ENCODE measurements at places on chromosomes 13 and 19.

- no peak for DNase-seq
These were observed 325.0 kb downstream of the DNAJC15 start for GRCh38 chr13:43348397-43348796.

DNA sequence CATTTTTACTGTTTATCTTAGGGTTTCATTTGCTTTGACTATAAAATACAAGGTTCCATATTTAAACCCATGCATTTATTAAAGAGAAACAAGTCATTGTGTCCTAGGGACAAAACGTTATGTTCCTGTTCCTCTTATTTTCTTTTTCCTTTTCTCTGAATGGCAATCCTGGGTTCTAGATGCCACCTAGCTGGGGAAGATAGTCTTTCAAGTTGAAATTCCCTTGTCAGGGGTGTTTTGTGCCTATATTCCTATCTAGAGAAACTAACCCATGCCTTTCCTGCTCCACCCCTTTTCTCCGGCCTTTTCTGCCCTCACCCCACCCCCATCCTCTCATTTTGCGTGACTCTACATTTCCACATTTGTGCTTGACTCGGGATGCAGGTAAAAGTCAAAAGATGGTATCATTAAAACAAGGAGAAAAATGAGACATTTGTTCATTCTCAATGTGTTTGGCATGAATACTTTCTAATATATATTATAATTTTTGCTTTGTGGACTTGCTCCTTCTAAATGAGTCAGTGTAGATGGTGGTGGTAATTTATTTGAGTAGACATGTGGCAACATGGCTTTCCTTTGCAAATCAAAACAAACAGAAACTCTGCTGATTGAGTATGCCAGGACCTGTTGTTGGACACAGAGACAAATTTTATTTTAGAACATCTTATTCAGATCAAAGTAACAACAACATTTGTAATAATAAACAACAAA is 26.8 kb upstream of the STARD13 start:
- no peak for DNase-seq

- no peak for DNase-seq
These were observed 82.0 kb upstream of the SHISA2 start for GRCh38 chr13:26133851-26134250.

- DNase-seq = no peak
These were observed 66.6 kb downstream of the GGACT start for GRCh38 chr13:100521851-100522617.

DNA sequence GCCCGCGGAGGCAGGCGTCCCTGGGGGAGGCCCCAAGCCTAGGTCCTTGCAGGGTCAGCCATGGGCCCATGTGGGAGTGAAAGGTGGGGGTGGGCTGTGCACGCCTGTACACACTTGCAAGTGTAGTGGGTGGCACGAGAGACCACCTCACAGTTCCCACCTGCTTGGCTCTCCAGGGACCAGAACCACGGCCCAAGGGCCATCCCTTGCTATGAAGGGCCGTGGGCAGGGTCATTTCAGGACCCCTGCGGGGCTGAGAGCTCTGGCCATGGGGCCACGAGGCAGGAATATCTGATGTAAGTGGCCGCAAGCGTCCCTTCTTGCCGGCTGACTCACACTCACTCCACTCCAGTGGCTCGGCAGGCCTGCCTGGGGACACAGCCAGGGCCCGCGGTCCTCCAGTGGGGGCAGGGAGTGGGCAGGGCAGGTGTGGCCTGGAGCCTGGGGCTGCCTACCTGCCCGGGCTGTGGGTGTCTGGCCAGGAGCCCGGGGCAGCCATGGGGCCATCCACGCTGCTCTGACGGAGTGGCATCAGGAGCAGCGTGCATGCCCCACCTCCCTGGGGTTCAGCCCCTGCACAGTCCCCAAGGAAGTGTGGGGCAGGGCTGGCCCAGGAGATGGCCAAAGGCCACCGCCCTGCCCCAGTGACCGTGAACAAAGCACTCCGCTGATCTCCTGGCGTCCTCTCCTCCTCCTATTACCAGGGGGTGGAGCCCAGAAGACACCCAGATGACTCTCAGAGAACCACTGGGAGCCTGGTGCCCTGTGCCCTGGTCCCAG is 8.6 kb upstream of the MKNK2 start:
- DNase-seq = no peak

GRCh38 chr13:99035715-99036114 is 57.9 kb upstream of the DOCK9 start:
- DNase-seq = no peak

- no peak for DNase-seq
These were observed 207.4 kb upstream of the SOX1 start for GRCh38 chr13:111859354-111860230.

DNA sequence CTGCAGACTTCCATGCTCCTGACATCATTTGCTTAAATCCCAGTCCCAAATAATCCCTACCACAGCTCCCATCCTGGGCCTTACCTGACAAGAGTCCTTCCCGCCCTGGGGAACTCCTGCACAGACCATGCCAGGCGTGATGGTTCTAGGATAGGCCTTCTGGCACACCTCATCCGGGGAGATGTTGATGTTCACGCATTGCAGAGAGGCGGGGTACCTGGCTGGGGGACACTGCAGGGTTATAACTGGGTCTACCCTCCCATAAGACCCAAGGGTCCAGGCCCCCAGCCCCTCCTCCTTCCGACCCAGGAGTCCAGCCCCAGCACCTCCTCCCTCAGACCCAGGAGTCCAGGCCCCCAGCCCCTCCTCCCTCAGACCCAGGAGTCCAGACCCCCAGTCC is 4.0 kb downstream of the KLK14 start:
- no peak for DNase-seq

DNA sequence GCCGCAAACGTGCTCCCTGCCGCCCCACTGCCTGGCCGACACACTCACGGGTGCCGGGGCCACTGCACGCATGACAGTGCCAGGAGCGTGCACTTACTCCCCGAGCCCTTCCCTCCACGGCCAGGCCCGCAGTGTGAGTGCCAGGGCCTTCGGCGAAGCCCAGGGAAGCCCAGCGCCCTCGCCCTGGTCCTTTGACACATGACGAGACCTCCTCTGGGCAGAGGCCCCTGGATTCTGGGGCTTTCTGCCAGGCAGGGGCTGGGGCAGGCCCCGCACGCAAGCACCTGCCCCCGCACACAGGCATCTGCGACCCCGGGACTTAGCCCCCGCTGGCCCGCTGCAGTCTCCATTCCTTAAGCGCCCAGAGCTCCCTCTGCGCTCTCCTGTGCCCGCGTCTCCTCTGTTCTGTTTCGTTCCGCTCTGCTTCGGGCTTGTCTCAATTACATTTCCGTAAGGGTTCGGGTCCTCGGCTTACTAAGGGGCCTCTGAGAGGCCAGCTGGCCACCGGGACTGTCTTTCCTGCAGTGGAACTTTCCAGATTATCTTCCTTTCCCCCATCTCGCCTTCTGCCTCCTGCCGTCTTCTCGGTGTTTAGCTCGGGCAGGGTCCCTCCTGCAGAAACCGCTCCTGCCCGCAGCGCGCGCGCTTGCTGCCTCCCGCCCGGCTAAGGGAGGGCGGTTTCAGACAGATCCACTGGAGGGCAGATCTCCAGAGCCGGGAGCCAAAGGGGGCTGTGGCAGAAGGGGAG is 98.8 kb downstream of the ING1 start:
- no peak for DNase-seq

GRCh38 chr13:28449826-28450773 is 44.8 kb downstream of the FLT1 start:
- no peak for DNase-seq

GRCh38 chr13:43214124-43214523 is 190.7 kb downstream of the DNAJC15 start:
- DNase-seq = no peak

DNA sequence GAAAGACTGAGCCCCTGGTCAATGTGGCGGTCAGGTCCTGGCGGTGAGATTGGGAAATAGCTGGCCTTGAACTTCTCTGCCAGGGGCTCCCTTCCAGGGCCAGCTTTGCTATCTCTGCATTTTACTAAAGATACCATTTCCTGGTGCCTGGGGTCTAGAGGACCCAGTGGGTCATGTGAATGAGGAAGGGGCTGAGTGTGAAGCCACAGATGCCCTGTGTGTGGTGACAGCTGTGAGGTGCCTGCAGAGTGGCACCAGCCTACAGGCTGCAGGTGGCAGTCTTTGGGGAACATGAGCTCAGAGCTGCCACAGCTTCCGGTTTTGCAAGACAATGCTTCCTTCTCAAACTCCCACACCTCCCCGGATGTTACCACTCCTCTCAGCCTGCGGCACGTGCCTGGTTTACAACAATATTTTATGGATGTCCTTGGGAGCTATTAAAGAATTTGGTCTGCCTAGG is 5.2 kb upstream of the MLNR start:
- DNase-seq = no peak

DNA sequence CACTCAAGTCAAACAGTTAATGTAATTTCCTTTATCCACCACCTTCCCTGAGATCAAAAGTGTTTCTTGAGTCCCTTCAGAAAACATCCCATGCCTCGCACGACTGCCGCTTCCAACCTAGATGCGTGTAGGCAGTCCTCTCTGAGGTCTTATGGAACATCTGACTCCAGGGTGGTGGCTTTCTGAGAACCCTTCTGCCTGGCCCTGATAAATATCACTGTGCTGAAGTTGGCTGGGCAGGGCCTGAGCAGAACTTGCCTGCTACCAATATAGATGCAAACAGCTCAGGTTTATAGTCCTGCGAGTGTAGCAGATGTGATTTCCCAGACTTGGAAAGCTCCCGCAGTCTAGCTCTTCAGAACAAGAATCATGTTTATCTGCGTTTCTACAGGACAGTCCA is 61.1 kb upstream of the GPR12 start:
- no peak for DNase-seq

DNA sequence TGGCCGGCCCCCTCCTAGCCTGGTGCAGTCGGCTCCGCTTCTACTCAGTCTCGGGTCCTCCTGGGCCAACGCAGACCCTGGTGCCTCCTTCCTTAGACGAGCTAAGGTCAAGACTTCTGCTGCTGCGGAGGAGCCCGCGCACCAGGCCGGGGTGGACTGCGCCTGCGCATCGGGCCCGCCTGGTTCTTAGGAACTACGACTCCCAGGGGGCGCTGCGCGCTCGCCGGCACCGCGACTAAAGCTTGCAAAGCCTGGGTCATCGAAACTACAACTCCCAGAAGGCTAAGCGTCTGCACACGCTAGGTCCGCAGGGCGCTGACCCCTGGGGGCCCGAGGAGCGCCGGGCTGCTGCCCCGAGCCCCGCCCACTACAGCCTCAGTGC is at the start of gene ZNF835:
ZNF835 (minus strand) TSS at position 145 of the 382 bp plus-strand sequence. CDS start 6,559 bp downstream, outside the sequence.
- DNase-seq = peak; percentile 45

- DNase-seq = no peak
These were observed at the start of gene PNMA8A for GRCh38 chr19:46471116-46471733. Gene PNMA8A (minus strand): TSS chr19:46471563. CDS start chr19:46471035, 528 bp downstream.

DNA sequence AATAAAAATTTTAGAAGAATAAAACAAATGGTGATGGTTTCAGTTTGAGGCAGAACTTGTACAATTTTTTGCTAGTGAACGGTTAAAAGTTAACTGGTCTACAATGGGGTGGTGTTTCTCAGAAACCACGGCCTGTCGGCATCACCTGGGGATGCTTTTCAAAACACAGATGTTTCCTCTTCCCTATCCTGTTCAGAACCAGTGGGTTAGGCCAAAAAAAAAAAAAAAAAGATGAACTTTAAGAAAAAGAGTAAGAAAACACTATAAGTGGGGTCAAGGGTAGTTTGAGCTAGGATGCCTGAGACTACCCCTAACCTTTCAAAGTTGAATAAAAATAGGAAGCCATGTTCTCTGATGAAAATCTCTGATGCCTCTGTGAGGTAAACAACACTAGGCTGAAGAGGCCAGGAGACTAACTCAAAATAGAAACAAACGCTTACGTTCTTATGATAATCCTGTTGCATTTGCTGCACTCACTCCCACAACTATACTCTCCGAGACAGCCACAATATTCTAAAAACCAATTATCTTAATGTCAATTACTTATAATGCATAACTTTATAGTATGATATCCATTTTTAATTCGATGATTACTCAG is 3.3 kb downstream of the MTIF3 start:
- no peak for DNase-seq

DNA sequence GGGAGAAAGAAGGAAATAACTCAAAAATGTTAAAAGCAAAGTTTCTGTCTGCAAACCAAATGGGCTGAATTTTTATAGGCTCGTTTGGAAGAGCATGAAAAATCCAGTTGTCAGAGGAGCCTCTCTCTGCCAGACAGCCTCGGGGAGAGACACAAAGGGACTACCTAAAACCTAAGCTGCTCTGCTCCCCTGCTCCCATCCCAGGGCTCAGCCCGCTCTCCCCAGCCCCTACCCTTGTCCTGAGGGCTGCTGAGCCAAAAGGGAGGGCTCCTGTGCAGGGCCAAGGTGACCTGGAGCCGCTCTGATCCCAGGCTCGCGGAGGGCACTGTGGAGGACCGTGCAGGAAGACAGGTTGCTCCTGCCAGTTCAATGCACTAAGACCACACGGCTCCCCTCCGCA is 96.7 kb upstream of the UQCRFS1 start:
- no peak for DNase-seq

DNA sequence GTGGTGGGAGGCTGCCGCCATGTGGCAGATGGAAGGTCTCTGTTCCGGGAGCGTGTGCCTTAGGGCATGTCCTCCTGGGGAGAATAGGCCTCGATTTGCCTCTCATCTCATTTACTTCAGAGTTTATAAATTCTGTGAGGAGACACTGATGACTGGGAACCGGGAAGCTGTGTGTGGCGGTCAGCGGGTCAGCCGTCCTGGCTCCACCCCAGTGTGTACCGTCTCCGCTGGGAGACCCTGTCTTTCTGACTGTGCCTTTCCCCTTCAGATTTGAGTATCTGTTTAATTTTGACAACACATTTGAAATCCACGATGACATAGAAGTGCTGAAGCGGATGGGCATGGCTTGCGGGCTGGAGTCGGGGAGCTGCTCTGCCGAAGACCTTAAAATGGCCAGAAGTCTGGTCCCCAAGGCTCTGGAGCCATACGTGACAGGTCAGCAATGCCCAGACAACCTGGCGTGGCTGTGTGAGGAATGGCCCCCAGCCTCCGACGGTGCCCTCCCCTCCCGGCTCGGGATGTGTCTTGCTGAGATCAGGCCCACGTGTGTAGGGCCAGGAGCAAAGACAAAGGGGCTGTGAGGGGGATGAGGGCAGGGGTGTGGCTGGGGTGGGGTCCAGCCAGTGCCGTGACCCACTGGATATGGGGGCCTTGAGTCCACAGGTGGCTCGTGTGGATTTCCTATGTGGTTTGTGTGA is 21.6 kb downstream of the ATP4B start:
- no peak for DNase-seq

DNA sequence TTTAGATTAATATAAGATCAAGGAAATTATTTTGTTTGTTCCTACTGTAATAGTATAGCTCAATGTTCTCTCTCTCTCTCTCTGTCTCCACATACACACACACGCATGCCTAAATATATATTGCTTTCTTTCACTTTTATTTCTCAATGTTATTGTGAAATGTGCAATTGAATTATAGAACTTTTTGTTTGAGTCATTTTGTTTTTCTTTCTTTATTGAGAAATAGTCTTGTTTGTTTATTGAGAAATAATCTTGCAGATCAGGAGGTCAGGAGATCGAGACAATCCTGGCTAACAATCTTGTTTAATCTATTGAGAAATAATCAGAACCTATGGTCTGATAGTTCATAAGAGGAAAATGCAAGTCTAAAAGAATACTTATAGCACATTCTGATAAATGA is 1581.3 kb downstream of the EFNB2 start:
- DNase-seq = no peak
